ENCODE measurements at places on chromosomes 4 and X.

DNA sequence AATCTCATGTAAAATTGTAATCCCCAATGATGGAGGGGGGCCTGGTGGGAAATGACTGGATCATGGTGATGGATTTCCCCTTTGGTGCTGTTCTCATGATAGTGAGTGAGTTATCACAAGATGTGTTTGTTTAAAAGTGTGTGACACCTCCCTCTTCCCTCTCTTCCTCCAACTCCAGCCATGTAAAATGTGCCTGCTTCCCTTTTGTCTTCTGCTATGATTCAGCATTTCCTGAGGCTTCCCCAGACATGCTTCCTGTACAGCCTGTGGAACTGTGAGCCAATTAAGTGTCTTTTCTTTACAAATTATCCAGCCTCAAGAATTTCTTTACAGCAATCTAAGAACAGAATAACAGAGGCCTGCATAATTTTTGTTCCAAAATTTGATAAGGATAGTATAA, 85.2 kb downstream of the ANAPC10 start:
- no peak for DNase-seq

DNA sequence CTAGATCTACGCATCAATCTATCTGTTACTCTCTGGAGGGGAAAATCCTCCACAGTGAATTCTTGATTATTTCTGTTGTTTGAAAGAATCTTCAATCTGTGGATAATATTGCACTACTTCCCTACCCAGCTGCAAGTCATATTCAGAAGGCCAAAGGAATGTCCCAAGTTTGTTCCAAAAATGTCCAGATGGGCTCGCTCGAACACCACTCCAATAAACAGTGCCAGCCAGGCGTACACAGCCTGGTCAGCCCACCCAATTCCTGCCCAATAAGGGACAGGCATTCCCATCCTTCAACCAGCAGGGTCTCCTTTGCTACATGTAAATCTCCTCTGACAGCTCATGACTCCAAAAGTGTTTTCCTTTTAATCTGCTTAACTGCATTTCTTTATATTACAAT, 80.7 kb upstream of the GPM6B start:
- DNase-seq: no peak

GRCh38 chr4:149266301-149266700, 549.3 kb downstream of the IQCM start:
- DNase-seq: no peak

DNA sequence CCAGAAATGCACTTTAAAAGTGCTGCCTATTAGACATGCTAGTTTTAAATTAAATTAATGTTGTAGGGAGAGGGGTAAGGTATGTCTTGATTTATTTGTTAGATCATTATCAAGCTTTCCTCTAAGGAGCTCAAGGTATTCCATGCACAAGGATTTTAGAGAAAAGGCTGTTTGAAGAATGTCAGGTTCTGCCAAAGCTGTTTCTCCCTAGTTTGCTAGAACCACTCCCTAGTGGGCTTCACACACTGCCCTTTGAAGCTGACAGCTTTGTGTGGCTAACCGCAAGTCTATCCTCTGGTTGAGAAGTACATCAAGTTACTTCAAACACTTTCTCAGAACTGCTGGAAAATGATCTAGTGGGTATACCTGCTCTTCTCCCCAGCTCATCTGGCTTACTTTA, 32.3 kb downstream of the RASL11B start:
- no peak for DNase-seq

GRCh38 chr4:117334451-117335188, 249.2 kb upstream of the TRAM1L1 start:
- no peak for DNase-seq

DNA sequence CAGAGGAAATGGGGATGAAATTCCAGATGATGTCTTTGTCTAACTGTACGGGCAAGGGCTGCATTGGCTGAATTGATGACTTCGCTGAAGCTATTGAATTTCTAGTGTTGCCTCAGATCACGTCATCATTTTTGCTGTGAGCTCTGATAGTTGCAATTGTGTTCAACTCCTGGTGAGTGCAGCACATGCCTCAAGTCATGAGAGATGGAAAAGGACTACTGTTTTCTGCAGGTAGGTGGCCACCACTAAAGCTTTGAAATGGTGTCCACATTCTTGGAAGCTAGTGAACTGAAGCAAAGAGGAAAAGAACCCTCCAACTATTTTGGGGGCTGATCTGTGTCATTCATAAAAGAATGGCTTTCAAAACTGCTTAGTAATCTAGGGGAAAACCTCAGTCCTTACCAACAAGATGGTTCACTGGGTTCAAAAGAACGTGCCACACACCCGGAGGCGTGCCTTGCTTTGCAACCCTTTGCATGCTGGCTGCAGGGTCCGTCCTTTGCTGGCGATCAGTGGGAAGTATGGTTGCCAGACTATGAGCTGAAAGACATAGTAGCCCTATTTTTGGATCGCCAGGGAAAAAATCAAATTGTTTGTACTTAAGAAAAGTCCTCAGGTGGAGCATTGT, 88.1 kb upstream of the STOX2 start:
- no peak for DNase-seq

- no peak for DNase-seq
These were observed 3.1 kb downstream of the DUSP9 start for GRCh38 chrX:153649915-153650782.

DNA sequence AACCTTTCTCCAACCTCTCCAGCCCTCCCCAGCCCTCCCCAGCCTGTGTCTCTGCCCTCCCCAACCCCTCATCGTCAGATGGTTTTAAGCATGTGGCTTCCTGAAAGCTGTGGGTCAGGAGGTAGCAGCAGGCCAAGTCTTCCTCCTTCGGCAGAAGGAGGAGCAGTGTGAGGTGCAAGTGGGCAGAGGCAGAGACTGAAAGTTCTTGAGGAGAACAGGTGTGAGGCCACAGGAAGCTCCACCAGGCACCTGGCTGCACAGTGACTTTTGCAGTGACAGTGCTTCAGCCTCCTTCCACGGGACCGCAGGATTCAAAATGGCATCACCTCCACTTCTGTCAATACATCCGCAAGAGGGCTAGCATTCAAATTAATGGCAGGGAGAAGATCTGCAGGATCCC, 203.9 kb upstream of the LEF1 start:
- no peak for DNase-seq

DNA sequence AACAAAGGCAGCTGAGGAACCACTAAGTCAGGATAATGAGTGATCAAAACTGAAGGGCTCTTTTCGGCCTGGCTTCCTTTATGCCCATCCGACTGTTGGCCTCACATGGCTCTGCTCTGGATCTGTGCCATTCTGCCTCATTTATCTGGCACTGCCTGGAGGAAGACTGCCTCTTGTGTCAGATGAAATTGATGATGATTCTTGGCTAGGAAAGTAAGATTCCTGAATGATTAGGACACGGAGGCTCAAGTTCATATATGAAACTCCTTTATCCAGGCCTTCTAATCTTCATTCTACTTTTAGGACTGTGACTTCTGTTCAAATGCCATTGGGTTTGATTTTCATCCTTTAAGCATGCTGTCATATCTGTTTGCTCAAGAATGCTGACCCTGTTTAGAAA, 475.4 kb upstream of the RPS6KA3 start:
- DNase-seq: no peak

DNA sequence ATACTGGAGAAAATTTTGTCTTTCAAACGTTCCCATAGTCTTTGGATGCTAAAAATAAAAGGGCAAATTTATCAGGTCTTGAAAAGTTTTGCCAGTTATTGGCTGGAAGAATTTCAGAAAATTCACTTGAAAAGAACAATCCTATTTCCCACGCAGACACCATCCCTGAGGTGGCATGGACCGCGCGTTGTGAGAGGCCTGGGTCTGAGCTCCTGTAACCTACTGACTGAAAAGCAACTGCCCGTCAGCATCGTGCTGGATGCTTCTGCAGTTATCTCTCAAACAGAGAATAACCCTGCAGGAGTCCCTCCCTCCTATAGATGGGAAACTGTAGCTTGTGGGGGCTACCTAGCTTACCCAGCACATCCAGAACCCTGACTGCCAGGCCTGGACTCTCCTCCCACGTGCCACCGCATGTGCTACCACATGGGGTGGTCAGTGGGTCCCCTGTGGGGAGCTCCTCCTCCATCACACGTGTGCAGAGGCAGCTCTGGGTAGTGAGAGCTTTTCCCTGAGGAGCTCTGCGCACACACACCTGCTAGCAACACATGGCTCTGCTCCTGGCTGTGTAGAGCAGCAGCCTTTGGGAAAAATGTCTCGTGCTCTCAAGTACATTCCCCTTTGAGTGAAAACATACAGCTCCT, 36.1 kb downstream of the NSG1 start:
- DNase-seq: no peak

- no peak for DNase-seq
These were observed 558.5 kb upstream of the DIAPH2 start for GRCh38 chrX:96126182-96126581.

- no peak for DNase-seq
These were observed 88.3 kb downstream of the MSN start for GRCh38 chrX:65755786-65756185.

DNA sequence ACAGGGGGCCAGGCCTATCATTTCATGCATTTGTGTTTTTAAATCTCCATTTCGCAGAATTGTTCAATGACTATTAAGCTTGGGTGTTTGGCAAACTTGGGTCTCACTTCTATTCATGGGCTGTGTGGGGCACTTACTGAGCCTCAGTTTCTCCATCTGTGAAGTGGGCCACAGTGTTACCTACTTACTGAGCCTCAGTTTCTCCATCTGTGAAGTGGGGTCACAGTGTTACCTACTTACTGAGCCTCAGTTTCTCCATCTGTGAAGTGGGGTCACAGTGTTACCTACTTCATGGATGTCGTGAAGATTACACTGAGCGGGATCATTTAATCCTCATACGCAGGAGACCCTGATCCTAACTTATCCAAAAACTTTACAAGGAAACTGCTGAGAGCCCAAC, 115.1 kb upstream of the STX18 start:
- no peak for DNase-seq

- no peak for DNase-seq
These were observed 175.4 kb downstream of the PPP1R2C start for GRCh38 chrX:42602566-42602965.

GRCh38 chr4:82748810-82749470, 49.7 kb downstream of the SCD5 start:
- DNase-seq: no peak

- no peak for DNase-seq
These were observed 14.9 kb upstream of the ERCC6L start for GRCh38 chrX:72253686-72254085.

GRCh38 chrX:131288738-131289511, at the start of gene IGSF1:
Gene IGSF1, minus strand, starts transcription at chrX:131289306. Its CDS starts 2,632 bp downstream, at chrX:131286674.
- DNase-seq: no peak

DNA sequence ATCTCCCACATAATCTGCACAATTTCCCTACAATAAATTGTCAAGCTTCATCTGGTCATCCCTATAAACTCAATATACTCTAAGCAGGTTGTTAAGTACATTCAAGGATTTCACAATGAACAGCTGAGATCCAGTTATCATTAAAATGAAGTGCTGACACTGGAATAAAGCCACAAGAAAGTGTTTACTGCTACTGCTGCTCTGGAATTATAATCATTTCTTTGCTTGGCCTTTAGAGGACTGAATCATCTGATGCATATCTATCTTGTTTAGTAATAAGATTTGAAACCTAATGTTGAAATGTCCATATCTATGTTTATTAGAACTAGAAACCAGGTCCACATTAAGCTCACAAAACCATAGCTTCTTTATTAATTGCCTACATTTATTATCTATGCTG, 338.6 kb upstream of the ZFP42 start:
- no peak for DNase-seq

- no peak for DNase-seq
These were observed 1130.9 kb upstream of the PRKX start for GRCh38 chrX:4844376-4844775.

DNA sequence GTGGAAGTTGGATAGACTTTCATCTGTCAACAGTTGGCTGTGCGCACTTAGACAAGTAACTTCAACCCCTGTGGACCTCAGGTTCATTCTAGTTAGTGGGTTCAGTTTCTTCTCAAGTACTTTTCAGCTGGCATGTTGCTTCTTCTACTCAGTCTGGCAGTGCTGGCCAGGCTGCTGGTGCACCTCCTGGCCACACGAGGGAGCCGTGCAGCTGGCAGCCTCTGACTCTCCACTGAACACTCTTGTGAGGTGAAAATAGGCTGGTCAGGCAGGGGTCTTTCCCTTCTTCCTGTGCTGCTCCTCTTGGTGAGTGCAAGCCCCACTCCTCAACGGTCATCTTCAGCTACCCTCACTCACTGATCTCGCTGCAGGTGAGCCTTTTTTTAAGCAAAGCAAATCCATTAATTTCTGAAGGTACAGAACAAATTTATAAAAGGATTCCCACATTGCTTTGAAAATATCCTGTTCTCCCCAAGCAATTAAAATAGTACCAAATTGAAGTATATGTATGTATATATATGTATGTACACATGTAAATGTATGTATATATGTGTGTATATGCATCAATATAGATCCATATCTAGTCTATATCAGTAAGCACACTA, 30.6 kb downstream of the LONRF3 start:
- no peak for DNase-seq

- DNase-seq: no peak
These were observed 126.7 kb upstream of the VCX2 start for GRCh38 chrX:8297766-8298165.

DNA sequence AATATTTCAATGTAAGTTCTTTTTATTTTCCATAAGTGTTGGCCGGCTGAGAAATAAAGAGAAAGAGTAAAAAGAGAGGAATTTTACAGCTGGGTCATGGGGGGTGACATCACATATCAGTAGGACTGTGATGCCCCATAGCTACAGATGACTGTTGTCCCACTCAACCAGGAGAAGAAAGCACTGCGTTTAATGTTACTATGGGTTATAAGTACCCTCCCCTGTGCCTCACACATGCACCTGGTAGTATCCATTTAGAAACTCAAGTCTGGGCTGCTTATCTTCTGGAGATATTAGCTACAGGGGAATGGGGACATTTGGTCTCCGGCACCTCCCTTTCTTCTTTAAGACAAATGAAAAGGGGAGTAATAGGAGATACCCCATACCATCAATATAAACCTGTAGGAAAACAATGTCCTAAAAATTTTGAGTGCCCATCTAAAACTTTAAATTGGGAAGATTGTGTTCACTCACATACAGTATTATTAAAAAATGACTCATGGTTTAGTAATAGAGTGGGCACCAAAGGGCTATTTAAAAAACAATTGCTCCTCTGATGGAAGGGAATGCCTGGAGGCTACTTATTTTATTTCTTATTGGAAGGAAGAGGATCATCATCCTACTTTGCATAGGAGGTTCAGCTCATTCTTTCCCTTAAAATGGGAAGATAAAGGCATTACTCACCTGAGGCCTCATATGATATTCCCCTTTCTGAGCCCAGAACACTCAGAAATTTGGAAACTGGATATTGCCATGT, 18.2 kb downstream of the UGT2B11 start:
- DNase-seq: no peak

GRCh38 chrX:2691543-2692220, 587 bp downstream of the CD99 start:
- DNase-seq: no peak

- no peak for DNase-seq
These were observed 3.3 kb downstream of the RADX start for GRCh38 chrX:106615041-106615440.

DNA sequence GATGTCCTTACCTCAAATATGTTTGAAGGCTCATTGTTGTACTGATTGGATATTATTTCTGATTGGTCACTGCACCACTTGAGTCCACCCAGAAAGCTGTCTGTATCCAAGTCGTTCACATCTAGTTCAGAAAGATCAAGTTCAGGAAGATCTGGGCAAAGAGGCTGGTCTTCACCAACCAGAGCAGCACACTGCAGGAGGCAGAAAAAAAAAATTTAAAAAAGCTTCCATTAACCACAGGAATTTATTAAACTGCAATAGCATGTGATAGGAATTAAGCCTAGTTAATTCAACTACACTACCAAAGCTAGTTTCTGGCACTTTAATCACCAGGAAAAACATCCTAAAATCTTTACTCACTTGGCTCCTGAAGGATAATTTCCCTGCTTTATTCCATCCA, 5.1 kb downstream of the PPARGC1A start:
- DNase-seq: no peak
